ENCODE measurements at places on chromosomes 5 and 9.

GRCh38 chr9:72839085-72839484, 113.8 kb downstream of the ALDH1A1 start:
- DNase-seq, result no peak
- H3K27me3 ChIP-seq, result peaks cover 14% of the 10 kb centered on the region
- peaks cover 2% of the 10 kb centered on the region for H3K36me3 ChIP-seq
- H3K4me1 ChIP-seq, result no peaks in the 10 kb centered on the region

- DNase-seq, result no peak
- H3K4me3 ChIP-seq, result no peak overlapping the region
- peaks cover 69% of the 10 kb centered on the region for H3K27me3 ChIP-seq
- H3K4me1 ChIP-seq, result peaks cover 12% of the 10 kb centered on the region
- H3K27ac ChIP-seq, result no peak overlapping the region
These were observed 88.6 kb downstream of the LMX1B start for GRCh38 chr9:126702151-126703001.

GRCh38 chr5:180289433-180289832, 2.5 kb downstream of the MAPK9 start:
- peaks cover 24% of the 10 kb centered on the region for H3K36me3 ChIP-seq
- no peaks in the 10 kb centered on the region for H3K27me3 ChIP-seq
- H3K4me1 ChIP-seq, result peaks cover 52% of the 10 kb centered on the region
- DNase-seq, result no peak
- H3K27ac ChIP-seq, result no peak overlapping the region
- H3K4me3 ChIP-seq, result no peak overlapping the region

DNA sequence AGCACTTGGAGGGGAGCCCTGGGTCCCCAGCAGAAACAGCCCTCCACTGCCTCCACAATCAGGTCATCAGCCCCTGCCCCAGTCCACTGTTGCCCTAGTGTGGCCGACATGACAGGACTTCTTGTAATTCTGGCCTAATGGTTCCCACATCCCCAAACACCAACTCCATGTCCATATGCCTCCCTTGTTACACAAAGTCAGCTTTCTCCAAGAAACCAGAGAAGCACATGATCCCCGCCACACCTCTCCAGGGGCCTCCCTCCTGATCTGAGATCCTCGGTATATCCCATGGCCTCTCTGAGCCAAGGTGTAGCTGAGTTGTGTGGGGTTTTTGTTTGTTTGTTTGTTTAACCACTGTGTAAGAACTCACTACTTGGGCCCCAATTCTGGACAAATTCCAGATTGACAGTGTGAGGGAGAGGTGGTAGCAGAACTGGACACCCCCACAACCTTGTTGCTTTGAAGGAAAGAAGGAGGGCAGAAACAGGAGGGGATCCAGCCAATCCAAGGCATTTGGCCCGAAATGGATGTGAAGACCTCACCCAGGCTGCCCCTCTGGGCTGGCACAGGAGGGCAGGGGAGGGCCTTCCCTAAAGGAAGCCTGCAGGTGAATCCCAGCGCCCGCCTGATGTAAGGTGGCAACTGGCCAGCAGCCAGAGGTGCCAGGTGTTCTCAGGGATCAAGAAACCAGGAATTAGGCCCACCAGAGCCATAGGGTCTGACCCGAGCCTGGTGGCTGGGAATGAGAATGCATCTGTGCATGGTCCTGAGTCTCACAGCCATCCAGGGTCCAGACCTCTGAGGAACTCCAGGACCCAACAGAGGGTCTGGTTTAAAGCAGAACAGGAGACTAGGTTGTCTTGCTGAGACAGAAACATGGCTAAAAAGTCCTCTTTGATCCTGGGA, 13.4 kb downstream of the IRF1 start:
- H3K4me1 ChIP-seq, result peaks cover 88% of the 10 kb centered on the region
- H3K4me3 ChIP-seq, result peak overlapping the region; percentile 65
- DNase-seq, result no peak
- no peaks in the 10 kb centered on the region for H3K27me3 ChIP-seq
- H3K36me3 ChIP-seq, result peaks cover 89% of the 10 kb centered on the region

DNA sequence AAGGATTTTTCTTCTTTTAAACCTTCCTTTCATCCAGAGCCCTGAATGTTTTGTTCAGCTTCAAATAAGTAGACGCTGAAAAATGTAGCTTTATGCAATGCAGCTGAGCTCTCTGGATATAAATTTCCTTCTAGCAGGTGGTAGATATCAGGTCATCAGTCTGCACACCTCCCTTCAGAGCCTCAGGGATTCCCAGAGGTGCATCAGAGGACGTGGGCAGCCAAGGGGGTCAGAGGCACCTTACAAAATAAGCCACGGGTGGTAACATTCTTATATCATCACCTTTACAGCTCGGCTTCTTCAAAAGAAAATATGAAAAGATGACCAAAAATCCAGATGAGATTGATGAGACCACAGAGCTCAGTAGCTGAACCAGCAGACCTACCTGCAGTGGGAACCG, 19.3 kb downstream of the MOCS2 start:
- no peak overlapping the region for H3K4me3 ChIP-seq
- no peaks in the 10 kb centered on the region for H3K36me3 ChIP-seq
- DNase-seq, result no peak
- H3K27ac ChIP-seq, result no peak overlapping the region
- H3K27me3 ChIP-seq, result no peaks in the 10 kb centered on the region

- H3K36me3 ChIP-seq, result peaks cover 2% of the 10 kb centered on the region
- H3K27me3 ChIP-seq, result no peaks in the 10 kb centered on the region
- H3K27ac ChIP-seq, result no peak overlapping the region
- DNase-seq, result no peak
- H3K4me1 ChIP-seq, result no peaks in the 10 kb centered on the region
- H3K4me3 ChIP-seq, result no peak overlapping the region
These were observed 242.5 kb downstream of the BNC2 start for GRCh38 chr9:16627967-16628366.

DNA sequence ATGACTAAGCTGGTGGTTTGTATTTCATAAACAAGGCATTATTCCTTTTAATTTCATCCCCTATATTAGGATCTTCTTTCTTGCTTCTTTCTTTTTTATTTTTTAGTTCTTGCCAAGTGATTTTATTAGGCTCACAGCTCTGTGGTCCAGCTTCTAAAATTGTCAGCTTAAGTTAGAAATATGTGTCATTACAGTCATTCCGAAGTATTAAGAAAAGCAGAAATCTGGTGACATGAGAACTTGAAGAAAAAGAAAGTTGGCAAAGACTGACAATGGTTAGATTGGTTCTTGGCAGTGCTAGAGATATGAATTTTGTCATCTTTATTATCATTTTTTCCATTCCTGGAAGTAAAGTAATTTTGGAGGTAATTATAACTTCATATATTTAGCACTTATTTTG, 166.5 kb upstream of the PRR16 start:
- H3K27ac ChIP-seq, result no peak overlapping the region
- DNase-seq, result no peak
- no peaks in the 10 kb centered on the region for H3K27me3 ChIP-seq
- no peaks in the 10 kb centered on the region for H3K36me3 ChIP-seq
- H3K4me1 ChIP-seq, result no peaks in the 10 kb centered on the region
- H3K4me3 ChIP-seq, result no peak overlapping the region

- H3K4me1 ChIP-seq, result no peaks in the 10 kb centered on the region
- DNase-seq, result no peak
- H3K4me3 ChIP-seq, result no peak overlapping the region
These were observed 66.8 kb upstream of the ITGA2 start for GRCh38 chr5:52922384-52922783.

- peaks cover 12% of the 10 kb centered on the region for H3K27me3 ChIP-seq
- H3K36me3 ChIP-seq, result peaks cover 2% of the 10 kb centered on the region
- H3K27ac ChIP-seq, result no peak overlapping the region
- no peak for DNase-seq
- H3K4me1 ChIP-seq, result no peaks in the 10 kb centered on the region
These were observed 197.2 kb downstream of the DIRAS2 start for GRCh38 chr9:90445391-90445790.

- H3K4me1 ChIP-seq, result peaks cover 22% of the 10 kb centered on the region
- H3K27me3 ChIP-seq, result peaks cover 20% of the 10 kb centered on the region
- peak overlapping the region; percentile 54 for H3K4me3 ChIP-seq
- no peak overlapping the region for H3K27ac ChIP-seq
- no peaks in the 10 kb centered on the region for H3K36me3 ChIP-seq
- peak; percentile 56 for DNase-seq
These were observed 47.5 kb downstream of the DAB2IP start for GRCh38 chr9:121698627-121699570.

DNA sequence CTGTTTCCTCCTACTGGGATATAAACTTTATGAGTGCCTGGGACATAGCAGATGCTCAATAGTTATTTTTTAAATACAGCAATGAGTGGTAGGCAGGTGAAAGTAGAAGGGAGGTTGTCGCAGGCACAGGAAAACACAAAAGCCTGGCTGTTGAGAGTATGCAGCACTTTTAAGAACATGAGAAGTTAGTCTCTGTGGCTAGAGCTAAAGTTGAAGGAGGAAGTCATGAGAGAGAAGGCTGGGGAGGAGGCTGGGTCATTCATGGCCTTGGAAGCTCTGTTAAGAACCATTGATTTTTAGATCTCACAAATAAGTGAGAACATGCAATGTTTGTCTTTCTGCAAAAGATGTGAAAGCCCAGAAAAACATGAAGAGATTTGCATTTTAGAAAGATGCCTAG, 126.7 kb downstream of the PRKACG start:
- H3K4me1 ChIP-seq, result peaks cover 5% of the 10 kb centered on the region
- no peak overlapping the region for H3K27ac ChIP-seq
- H3K4me3 ChIP-seq, result no peak overlapping the region
- H3K36me3 ChIP-seq, result no peaks in the 10 kb centered on the region
- H3K27me3 ChIP-seq, result peaks cover 35% of the 10 kb centered on the region
- DNase-seq, result no peak

GRCh38 chr5:100852988-100853449, 50.1 kb downstream of the ST8SIA4 start:
- H3K36me3 ChIP-seq, result peaks cover 28% of the 10 kb centered on the region
- peak overlapping the region; percentile 35 for H3K4me3 ChIP-seq

- peak overlapping the region; percentile 22 for H3K4me3 ChIP-seq
- H3K4me1 ChIP-seq, result peaks cover 83% of the 10 kb centered on the region
- H3K27me3 ChIP-seq, result no peaks in the 10 kb centered on the region
- peak overlapping the region; percentile 56 for H3K27ac ChIP-seq
These were observed 224.0 kb downstream of the ARHGAP26 start for GRCh38 chr5:142994218-142994617.

- peaks cover 69% of the 10 kb centered on the region for H3K27me3 ChIP-seq
- no peaks in the 10 kb centered on the region for H3K4me1 ChIP-seq
- no peak overlapping the region for H3K27ac ChIP-seq
These were observed 30.7 kb downstream of the ENHO start for GRCh38 chr9:34492051-34492450.

GRCh38 chr5:58115811-58116210, 344.1 kb downstream of the PLK2 start:
- H3K4me1 ChIP-seq, result no peaks in the 10 kb centered on the region
- H3K27ac ChIP-seq, result no peak overlapping the region
- H3K4me3 ChIP-seq, result no peak overlapping the region
- H3K36me3 ChIP-seq, result no peaks in the 10 kb centered on the region
- H3K27me3 ChIP-seq, result no peaks in the 10 kb centered on the region

- H3K4me3 ChIP-seq, result no peak overlapping the region
- H3K4me1 ChIP-seq, result peaks cover 40% of the 10 kb centered on the region
- H3K36me3 ChIP-seq, result peaks cover 14% of the 10 kb centered on the region
- no peak for DNase-seq
- H3K27ac ChIP-seq, result peak overlapping the region; percentile 70
These were observed 14.0 kb downstream of the SNX18 start for GRCh38 chr5:54531546-54531945.
